ENCODE measurements at places on chromosomes 6 and 20.
A peak's percentile ranks its signal among the peaks of the same experiment; 100 is the strongest.

GRCh38 chr20:37484331-37484730 is 36.7 kb upstream of the NNAT start:
- no peak for DNase-seq

GRCh38 chr6:167676000-167676665 is 150.6 kb upstream of the AFDN start:
- no peak for DNase-seq

DNA sequence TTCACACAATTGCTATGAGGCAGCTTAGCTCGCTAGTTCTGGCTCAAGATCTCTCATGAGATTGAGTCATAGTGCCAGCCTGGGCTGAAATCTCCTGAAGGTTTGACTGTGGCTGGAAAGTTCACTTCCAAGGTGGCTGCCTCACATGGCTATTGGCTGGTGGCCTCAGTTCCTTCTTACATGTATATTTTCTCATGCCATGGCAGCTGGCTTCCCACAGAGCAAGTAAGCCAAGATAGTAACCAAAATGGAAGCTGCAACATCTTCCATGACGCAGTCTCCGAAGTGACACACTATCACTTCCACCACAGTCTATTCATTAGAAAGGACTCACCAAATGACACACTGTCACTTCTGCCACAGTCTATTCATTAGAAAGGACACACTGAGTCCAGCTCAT is 160.4 kb upstream of the PRDM1 start:
- no peak for DNase-seq

DNA sequence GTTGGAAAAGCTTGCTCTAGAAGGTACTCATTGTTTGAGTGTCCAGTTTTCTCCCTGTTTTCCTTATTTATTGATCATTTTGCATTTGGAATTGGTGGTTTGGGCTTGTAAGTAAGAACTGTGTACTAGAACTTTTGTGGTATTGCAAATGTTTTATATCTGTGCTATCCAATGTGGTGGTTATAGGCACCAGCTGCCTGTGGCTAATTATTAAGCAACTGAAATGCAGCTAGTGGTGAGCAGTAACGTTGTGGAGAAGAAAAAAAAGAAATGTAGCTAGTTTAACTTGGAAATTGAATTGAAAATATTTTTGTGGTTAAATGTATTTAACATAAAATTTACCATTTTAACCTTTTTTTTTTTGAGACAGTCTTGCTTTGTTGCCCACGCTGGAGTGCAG is 50.7 kb upstream of the MAPK13 start:
- DNase-seq, result no peak

- DNase-seq, result no peak
These were observed 470.5 kb upstream of the NRSN1 start for GRCh38 chr6:23655525-23655924.

DNA sequence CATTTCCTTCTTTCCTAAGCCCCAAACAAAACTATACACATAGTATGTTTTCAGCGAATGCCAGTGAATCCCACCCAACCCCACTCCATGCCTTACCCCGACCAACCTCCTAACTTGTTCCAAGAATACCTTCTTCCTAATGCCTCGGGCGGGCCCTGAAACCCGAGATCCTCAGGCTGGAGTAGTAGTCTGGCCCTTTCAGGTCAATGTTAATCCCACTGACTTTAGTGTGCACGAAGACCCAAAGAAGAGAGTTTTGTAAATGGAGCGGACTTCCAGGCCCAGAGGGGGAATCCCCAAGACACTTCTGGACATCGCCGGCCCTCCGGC is 394 bp downstream of the YIPF3 start:
- no peak for DNase-seq

DNA sequence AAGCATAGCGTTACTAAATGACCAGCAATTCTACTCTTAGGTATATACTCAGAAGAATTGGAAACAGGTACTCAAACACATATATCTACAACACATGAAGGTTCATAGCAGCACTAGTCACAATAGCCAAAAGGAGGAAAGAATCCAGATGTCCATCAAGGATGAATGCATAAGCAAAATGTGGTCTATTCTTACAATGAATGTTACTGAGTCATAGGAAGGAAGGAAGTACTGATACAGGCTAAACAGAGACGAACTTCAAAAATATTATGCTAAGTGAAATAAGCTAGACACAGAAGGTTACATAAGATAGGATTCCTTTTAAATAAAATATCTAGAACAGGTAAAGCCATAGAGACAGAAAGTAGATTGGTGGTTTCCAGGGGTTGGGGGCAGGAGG is 93.5 kb downstream of the MAP3K7 start:
- DNase-seq, result no peak

DNA sequence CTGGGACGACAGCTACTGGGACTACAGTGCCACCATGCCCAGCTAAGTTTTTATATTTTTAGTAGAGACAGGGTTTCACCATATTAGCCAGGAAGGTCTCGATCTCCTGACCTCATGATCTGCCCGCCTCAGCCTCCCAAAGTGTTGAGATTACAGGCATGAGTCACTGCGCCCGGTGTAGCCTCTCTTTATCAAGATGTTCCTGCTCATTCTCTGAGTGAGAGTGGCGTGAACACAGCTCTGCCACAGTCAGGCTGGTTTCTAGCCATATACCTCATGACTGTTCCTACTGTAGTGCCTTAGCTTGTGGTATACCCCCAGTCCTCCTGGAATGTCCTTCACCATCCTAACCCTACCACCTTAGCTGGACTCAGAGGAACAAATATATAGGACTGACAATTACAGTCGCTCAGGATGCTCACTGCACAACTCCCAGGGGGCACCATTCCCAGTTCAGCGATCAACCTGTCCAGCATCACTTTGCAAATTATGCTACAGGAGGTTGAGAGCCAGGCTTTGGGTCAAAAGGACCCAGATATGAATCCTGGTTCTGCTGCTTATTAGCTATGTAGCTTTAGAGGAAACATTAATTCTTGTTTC is 86.3 kb downstream of the CHMP4B start:
- no peak for DNase-seq

GRCh38 chr6:30821862-30822784 is 62.2 kb upstream of the DDR1 start:
- no peak for DNase-seq

GRCh38 chr6:34036357-34037069 is 109.4 kb downstream of the GRM4 start:
- DNase-seq, result no peak

- DNase-seq, result no peak
These were observed 11.2 kb downstream of the HLA-DQB1 start for GRCh38 chr6:32655203-32655710.

- peak; percentile 93 for DNase-seq
These were observed 176.4 kb downstream of the ARID1B start for GRCh38 chr6:156953479-156954146.

DNA sequence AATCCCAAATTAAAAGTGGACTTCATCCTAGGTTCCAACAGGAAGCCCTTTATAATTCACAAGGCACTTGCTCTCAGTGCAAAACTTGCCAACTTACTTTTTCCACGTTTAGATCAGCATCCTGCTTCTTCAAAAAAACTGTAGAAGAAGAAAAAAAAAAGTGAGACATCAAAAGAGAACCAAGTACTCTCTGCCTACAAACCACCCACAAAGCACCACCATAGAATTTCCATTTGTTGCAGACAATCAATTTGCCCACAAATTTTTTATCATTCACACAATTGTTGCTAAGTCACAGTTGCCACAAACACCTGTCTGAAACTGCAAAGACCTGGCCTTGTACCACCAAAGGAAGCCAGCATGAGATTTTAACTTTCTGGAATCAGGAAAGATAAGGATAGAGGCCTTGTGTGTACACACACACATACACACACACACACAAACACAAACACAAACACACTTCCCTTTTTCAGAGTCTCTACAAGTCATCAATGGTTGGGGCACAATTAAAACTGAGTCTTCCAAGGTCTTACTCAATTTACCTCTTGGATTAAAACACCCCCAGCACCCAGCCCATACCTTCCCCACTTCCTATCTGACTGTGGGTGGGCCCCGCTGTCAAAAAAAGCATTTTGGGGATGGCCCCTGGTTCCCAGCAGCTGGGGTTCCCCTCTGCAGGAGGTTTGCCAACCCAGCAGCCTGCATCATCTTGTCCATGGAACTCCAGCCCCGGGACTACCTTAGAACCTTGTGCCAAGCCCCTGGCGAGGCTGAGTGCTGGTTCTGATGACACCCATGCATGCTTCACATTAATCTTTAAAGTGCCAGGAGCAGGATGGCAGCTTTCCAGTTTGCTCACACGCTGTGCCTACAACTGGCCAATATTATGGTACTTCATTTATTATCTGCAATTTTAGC is 26.5 kb downstream of the FYN start:
- no peak for DNase-seq

- no peak for DNase-seq
These were observed 64.1 kb upstream of the RPS6KA2 start for GRCh38 chr6:166691199-166691598.

DNA sequence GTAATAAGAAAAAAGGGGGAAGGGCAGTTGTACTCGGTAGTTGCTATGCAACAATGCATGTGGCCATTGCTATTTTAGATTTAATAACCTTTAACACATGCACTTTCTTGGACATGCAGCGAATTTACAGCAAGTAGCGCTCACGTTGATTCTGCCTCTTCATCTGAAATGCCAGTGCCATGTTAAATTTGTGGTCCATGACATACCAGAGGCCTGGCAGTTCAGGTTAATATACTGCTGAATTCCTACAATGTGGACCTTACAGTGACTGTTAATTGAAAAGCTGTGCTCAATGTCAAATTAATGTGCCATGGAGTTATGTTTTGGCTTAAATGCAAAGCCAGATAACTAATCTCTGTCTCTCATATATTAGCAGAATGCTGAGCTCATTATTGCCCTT is 699.7 kb downstream of the DOK5 start:
- no peak for DNase-seq

- no peak for DNase-seq
These were observed 2.9 kb upstream of the TAAR1 start for GRCh38 chr6:132661906-132662305.

DNA sequence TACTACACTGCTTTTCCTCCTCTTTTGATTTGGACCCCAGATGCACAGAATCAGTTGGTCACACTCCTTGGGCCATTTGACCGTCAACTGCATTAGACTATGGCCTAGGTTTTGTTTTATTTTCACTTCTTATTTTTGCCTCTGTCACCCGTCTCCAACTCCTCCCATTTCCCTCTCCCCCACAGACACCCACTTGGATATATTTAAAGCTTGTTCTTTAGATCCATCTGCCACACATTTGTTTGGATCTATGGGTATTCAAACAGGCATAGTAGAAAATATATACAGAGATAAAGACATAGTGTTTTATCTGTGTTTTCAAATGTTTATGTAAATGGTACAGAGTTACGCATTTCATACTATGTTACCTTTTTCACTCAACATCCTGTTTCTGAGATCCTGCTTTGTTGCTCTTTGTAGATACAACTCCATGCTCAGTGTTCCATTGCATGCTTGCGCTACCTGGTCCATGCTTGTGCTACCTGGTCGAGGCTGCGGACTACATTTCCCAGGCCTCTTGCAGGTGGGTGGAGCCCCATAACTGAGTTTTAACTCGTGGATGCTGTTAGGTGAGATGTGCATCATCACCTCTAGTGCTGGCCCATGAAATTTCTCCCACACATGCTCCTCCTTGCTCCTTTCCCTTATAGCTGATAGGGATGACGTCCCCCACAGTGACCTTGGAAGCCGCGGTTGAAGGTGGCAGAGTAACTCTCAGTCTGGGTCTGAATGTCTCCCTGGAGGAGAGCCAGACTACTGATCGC is 11.5 kb upstream of the PREX1 start:
- DNase-seq, result no peak

GRCh38 chr6:23325065-23325464 is 755.7 kb downstream of the HDGFL1 start:
- no peak for DNase-seq

- DNase-seq, result no peak
These were observed 85.1 kb downstream of the AGPAT4 start for GRCh38 chr6:161188547-161189465.

DNA sequence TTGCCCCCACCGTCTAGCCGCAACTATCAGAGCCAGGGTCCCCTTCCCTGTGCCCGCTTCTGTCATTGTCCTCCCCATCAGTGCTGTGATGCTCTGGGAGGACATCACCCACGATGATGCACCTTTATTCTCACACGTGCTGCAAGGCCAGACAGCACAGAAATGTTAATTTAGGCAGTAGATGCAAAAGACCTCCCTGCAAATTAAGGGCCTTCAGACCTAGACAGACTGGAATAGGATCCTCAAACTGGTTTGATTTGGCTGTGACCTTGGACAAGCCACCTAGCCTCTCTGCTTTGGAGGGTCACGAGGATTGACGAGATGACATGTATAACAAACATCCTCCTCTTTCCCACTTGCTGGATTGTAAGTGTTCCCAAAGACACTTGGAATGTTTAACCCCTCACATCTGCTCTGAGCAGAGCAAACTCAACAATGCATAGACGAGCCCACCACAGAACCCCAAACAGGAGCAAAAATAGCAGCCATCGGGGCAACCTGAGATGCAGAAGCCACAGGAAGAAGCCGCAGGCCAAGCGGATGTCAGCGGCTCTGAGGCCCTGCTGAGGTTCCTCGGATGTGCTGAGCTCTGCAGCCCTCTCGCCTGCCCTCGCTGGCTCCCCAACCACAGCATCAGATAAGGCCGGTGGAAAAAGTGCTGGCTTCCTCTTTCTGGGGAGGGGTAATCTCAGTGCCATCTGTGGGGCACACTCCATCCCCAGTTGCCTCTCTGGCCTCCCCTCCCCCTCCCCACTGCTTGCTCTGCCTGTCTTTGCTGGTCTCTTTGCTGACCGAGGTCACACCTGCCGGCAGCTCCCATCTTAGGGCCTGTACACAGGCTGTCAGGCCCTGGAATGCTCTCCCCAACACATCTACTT is 35.3 kb downstream of the TOX2 start:
- DNase-seq, result no peak

- DNase-seq, result no peak
These were observed 120.0 kb downstream of the SIM1 start for GRCh38 chr6:100344761-100345160.

DNA sequence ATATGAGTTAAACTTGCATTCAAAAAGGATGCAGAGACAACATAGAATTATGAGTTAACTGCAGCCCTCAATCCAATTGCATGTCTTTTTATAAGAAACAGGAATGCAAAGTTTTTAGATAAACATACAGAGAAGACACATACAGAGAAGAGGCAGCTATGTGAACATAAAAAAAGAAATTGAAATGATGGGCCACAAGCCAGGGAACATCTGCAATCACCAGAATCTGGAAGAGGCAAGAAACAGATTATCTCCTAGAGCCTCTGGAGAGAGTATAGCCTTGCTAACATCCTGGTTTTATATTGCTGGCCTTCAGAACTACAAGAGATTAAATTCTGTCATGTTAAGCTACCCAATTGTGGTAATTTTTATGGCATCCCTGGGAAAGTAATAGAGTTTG is 257.2 kb upstream of the EYS start:
- no peak for DNase-seq

DNA sequence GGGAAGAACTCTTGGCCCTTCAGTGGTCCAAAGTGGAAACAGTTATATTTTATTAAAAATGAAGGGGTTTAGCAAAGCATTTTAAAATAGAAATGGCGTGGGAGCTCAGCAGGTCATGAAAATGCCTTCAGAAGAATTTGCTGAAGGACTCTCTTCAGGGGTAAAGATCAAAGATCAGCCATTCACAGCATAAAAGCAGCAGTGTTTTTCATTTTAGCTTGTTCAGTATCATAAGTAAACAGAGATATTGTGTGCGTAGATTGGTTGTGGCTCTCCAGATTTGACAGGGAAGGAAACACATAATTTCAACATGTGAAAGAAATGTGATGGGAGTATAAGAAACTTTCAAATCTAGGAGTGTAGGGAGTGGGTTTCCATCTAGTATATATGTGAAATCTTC is 519.2 kb upstream of the MAP3K7 start:
- no peak for DNase-seq

GRCh38 chr6:14635934-14636591 is 518.5 kb downstream of the CD83 start:
- no peak for DNase-seq

GRCh38 chr6:45946887-45947286 is 68.8 kb downstream of the CLIC5 start:
- no peak for DNase-seq

All from SK-N-MC (cell line).